Stimulated activated CD8-positive, alpha-beta memory T cell treated with anti-CD3 and anti-CD28 coated beads, Interleukin-15, amount 100 ng/mL, for 48 hours (primary cell): ENCODE measurements at places on chromosomes 4 and X.

DNA sequence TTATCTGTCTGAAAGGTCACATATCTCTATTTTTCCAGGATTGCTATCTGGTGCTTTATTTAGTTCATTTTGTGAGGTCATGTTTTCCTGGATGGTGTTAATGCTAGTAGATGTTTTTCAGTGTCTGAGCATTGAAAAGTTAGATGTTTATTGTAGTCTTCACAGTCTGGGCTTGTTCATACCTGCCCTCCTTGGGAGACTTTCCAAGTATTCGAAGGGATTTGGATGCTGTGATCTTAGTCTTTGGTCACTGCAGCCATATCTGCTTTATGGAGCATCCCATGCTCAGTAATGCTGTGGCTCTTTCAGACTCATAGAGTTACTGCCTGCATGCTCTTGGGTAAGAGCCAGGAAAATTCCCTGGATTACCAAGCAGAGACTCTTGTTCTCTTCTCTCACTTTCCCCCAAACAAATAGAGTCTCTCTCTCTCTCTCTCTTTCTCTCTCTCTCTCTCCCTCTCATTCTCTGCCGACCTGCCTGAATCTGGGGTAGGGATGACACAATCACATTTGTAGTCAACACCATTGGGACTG is 130.0 kb downstream of the AR start:
- DNase-seq, result no peak

GRCh38 chrX:4930426-4930825 is 1217.0 kb upstream of the PRKX start:
- DNase-seq, result no peak

- no peak for DNase-seq
Measured at GRCh38 chr4:3355266-3355748, 62.5 kb downstream of the RGS12 start.

GRCh38 chr4:169239221-169239905 is 31.4 kb downstream of the SH3RF1 start:
- DNase-seq, result no peak

GRCh38 chrX:154096140-154097002 is 1.1 kb downstream of the MECP2 start:
- no peak for DNase-seq

GRCh38 chr4:173934933-173935620 is 348.4 kb downstream of the FBXO8 start:
- no peak for DNase-seq
